NCI-H2171 (cell line): ENCODE measurements at places on chromosomes 1 and 21.

- DNase-seq = no peak
Observed at GRCh38 chr1:206460836-206461426, 9.3 kb upstream of the IKBKE start.

GRCh38 chr1:219798283-219799030 is 129.9 kb downstream of the SLC30A10 start:
- DNase-seq = no peak

DNA sequence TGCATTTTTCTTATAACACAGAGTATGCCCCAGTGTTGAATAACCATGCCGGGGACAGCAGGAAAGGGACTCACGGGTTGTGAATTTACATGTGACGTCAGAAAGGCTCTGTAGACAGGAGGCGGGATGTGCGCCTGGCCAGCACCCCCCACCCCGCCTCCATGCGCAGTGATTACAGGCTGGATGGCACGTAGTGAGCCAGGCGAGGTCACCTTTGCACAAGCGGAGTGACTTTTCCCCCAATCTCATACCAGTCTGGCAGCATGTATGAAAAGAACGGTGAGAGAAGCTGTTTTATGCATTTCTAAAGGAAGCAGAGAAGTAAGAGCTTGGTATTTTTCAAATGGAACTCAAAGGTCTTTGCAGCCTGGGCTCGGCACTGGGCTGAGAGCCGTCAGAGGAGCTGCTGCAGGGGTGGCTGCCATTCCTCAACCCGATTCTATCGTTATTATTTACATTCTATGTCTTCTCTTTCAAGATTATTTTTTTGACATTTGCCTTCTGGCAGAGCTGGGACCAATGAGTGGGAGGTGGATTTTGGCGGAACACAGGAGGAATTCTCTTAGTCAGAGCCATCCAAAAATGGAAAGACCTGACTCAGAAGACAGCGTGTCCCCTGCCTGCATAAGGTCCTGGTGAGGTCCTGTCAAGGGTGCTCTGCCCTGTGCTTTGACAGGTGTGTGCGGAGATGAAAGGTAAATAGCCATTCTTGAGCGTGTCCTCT is 115.6 kb upstream of the SLC45A1 start:
- DNase-seq = no peak

DNA sequence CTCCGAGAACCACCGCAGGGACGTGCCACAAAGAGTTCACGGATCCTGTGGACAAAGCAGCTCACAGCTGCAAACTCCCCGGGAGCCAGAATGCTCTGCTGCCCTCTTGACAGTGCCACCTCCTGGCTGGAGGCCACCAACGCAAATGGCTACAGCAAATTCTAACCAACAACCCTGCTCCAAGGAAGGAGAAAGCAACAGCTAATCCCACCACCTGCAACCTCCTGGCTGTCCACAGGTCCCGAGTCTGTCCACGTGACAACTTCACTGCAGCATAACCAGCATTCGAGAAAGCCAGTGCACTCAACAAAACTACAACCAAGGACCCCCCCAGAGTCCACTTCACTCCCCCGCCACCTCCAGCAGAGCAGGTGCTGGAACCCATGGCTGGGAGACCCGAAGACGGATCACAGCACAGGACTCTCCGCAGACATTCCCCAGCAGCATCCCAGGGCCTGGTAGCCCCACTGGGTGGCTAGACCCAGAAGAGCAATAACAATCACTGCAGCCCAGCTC is 17.3 kb downstream of the POFUT2 start:
- no peak for DNase-seq

- DNase-seq = no peak
Observed at GRCh38 chr1:41020109-41020576, 1.4 kb downstream of the SLFNL1 start.
